Progenitor cell of endocrine pancreas (in vitro differentiated cells): ENCODE measurements at places on chromosomes 11 and 22.
A peak's percentile ranks its signal among the peaks of the same experiment; 100 is the strongest.

- DNase-seq = no peak
These were observed at the start of gene KLHDC7B for GRCh38 chr22:50545522-50546325. Gene KLHDC7B (plus strand): TSS chr22:50545899. CDS start chr22:50546244, 345 bp downstream.

- no peak for DNase-seq
These were observed 54.1 kb downstream of the SHANK2 start for GRCh38 chr11:71198141-71198822.

DNA sequence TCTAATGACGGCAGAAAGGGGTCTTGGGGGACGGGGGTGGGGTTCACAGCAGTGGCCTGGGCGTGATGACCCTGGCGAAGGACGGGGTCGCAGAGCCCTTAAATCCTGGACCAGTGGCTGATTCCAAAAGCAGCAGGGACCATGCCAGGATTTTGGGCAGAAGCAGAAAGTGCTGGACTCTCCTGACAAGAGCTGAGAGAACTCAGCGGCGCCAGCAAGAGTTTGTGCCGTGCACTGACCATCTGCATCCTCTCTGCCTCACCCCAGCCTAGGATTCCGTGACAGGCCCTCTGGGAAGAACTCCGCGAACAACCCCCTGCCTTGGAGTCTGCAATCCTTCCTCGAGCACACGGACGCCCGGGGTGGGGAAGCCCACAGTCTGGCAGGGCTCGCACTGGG is 644 bp upstream of the NDUFV1 start:
- no peak for DNase-seq

DNA sequence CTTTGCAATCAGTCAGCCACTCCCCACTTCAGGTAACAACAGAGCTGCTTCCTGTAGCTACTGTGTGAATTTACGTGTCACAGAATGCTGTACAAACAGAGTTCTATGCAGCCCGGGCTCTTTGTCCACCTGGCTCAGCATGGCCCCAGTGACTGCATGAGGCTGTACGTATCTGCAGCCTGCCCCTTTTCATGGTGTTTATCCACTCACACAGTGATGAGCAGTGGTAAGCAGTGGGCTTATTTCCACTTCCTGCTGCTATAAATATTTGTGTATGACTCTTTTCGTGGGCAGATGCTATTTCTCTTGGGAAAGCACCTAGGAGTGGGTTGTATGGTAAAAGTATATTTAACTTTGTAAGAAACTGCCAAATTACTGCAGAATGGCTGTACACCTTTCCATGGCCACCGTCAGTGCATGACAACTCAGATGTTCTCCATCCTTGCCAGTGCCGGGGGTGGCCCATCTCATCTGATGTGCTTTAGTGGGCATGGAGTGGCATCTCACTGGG is 43.3 kb downstream of the MYEOV start:
- no peak for DNase-seq

DNA sequence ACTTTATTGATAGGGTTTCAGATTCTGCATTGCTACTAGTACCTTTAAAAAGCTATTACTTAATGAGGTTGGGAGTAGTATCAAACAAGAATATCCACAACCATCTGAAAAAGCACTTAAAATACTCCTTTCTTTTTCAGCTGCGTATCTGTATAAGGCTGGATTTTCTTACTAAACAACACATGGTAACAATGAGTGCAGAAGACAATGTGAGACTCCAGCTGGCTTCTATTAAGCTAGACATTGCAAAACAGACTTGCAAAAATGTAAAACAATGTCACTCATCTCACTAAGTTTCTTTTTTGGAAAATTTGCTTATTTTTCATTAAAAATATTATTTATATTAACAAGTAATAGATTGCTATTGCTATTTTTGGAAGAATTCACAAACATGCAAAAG is 132.6 kb downstream of the WNT11 start:
- no peak for DNase-seq

- DNase-seq = no peak
These were observed 22.8 kb downstream of the F2 start for GRCh38 chr11:46741600-46742484.

GRCh38 chr11:65554842-65555430 is 3.2 kb downstream of the LTBP3 start:
- no peak for DNase-seq

- DNase-seq = peak; percentile 11
These were observed at the start of gene SOX6 for GRCh38 chr11:16356057-16356760. Gene SOX6 (minus strand): TSS chr11:16356546. CDS start chr11:16341248, 15,298 bp downstream.

DNA sequence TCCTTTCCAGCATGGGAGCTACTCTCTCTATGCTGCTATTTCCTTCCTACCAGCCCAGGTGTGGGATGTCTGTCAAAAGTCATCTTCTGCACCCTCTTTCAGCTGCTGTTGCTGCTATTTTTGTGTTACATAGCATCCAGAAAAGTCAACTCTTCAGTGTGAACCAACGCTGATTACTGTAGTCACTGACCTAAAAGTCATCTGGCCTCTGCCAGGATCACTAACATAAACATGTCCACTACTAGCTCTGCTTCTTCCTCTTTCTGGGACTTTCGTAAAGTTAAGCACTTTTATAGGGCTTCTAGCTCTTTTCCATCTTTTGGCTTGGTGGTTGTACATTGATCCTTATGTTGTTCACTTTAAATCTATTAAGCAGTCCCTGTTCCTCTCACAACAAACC is 90.2 kb upstream of the CARD18 start:
- no peak for DNase-seq

GRCh38 chr11:45924927-45925326 is 2.5 kb downstream of the LARGE2 start:
- no peak for DNase-seq

GRCh38 chr11:113906038-113906437 is 1.4 kb downstream of the HTR3B start:
- no peak for DNase-seq

DNA sequence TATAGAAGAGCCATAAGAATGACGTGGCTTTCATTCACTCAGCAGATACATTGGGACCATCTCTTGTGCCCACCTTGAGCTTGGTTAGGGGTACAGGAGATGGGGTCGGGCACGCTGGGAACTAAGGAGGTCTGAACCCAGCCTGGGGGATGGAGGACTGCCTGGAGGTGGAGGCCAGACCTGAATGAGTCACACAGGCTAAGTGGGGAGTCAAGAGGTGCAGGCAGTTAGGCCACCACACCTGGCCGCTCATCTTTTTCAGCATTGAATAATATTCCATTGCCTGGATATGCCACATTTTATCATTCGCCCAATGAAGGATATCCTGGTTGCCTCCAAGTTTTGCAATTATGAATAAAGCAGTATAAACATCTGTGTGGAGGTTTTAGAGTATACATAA is 3.8 kb upstream of the PPIL2 start:
- DNase-seq = no peak

GRCh38 chr22:17724241-17724640 is 50.0 kb downstream of the BID start:
- no peak for DNase-seq

DNA sequence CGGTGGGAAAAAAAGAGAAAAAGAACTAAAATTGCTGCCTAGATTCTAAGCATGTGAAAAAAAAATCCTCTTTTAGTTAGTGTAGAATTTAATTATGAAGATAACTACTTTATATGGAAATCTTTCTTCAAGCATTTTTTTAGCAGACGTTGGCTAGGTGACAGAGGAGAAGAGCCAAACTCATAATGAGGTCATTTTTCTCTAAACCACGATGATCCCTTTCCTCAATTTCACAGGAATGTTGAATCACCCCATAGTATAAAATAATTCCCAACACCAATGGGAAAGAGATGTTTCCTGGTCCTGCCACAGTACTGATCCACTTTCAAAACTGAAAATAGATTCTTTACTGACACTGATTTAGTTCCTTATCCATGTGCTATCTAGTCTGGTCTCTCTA is 319.8 kb downstream of the DLG2 start:
- no peak for DNase-seq

DNA sequence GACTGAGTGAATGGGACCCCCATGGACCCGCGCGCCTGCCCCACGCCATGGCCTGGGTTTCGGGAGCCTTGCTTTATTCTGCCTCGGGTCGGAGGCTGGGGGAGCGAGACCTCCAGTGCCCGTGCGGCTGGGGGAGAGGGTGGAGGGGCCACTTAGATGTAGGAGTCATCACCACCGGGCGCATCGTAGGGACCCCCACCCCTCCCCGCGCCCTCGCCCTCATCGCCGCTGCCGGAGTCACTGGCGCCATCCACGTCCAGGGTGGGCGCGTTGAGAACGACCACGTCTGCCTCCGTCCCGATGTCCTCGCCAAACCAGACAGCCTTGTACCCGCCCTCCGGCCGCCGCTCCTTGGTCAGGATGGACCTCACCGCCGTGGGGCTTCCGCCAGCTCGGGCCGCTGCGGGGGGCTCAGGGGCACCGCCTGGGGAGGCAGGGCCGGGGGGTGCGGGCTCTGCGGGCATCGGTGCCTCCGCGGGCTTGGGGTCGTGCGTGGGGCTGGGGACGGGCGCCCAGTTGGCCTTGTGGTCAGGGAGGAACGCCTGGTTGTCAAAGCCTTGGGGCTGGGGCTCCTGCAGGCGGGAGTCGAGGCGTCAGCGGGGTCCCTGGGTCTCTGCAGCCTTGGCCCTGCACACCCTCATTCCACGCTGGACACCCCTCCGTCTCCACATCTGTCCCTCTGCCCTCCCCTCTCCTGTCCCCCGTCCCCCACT is 1.6 kb upstream of the IRF7 start:
- no peak for DNase-seq

- no peak for DNase-seq
These were observed 111.7 kb upstream of the PGR start for GRCh38 chr11:101241160-101241795.

GRCh38 chr11:134727204-134727603 is 315.2 kb upstream of the B3GAT1 start:
- no peak for DNase-seq

DNA sequence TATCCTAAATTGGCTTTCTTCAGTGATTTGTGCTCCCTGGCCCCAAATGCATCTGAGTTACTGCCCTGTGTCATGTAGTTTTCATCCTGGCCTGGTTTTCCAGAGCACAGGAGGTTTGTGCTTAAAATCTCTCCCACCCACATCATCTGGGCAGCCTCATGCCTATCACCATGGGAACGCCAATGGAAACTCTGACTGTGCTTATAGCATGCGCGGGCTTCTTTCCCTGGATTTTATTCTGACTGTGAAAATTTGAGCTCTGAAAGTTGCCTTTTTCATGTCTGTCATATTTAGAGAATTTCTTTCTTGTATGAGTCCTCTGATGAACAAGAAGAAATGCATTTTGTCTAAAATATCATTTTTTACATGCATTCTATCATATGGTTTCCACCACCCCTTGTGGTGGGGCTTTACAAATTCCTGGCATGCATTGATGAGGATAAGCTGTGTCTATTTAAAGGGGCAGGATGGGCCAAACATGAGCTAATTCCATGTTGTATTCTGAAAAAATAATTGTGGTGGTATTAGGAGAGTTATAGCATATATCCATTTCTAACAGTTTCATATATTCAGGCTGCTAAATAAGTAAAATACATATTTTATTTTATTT is 55.1 kb downstream of the IRAG1 start:
- DNase-seq = no peak

GRCh38 chr11:75150879-75151278 is at the start of gene SLCO2B1:
Gene SLCO2B1 (plus strand): TSS chr11:75151107. CDS start chr11:75151382, 275 bp downstream.
- no peak for DNase-seq

DNA sequence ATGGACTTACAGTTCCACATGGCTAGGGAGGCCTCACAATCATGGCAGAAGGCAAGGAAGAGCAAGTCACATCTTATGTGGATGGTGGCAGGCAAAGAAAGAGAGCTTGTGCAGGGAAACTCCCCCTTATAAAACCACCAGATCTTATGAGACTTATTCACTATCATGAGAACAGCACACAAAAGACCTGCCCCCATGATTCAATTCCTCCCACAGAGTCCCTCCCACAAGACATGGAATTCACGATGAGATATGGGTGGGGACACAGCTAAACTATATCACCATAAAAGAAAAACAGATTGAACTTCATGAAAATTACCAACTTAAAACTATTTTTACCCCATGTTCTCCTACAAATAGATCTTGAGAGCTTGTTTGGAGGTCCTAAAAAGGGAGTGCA is 19.6 kb downstream of the ENTHD1 start:
- no peak for DNase-seq

DNA sequence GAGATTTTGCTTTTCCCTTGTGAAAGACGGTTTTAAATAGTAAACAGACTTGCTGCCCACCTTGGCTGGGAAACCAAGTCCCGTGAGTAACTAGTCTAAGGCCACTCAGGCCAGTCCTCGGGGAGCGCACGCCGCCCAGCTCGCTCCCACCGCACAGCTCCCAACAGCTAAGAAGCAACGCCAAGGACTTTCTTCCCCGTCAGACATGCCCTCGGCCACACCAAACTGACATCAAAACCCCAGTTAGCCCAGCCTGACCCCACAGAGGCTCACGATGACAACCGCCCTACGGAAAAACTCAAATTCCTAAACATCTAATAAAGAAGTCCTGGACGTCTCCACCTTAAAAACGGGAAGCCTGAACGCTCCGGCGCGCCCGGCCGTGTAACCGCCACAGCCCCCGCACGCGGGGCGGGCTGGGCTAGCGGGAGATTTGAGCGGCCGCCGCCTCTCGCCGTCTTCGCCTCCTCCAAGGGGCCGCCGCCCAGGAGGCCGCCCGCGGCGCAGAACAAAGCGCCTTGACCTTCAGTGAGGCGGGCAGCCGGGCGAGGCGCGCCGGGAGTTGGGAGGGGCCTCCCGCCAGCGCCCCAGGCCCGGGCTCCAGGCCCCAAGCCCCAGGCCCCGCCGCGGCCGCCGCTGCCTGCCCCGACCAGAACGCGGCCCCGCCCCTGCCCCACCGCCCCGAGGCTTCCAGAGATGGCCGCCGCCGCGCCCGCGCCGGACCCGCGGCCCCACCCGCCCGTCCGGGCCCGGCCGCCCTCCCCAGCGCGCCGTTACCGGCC is 486 bp downstream of the NAP1L4 start:
- DNase-seq = no peak

DNA sequence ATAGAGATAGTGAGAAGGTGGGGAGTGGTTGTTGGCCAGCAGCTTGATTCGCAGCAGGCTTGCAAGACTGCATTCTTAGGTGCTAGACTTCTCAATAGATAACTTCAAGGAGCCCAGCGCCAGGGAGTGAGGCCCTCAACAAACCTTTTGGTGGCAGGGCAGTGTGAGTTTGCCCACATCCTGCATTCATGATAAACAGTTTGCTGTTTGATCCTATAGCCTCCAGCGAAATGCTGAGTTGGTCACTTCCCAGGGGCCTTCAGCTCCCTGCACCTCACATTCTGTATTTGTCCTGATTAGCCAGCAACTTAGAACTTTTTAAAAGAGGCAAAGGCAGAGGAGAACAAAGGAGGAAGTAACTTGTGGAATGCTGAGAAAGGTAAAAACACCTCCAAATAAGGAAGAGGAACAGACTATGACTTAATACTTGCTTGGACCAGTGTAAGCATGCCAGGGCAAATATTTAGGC is 25.1 kb downstream of the OR10A6 start:
- no peak for DNase-seq
